ENCODE measurements at places on chromosomes 4 and X. TPM values are rescaled to one million over a fixed set of nuclear protein-coding genes. Genes with fewer than 3 reads are reported as not detected.

The DNAAF6 gene
- polyA plus RNA-seq: not detected

The GPR143 gene
- polyA plus RNA-seq: 0.70 TPM

The FIP1L1 gene
- 49.4 TPM for polyA plus RNA-seq

The CTAG1B gene
- polyA plus RNA-seq: not detected

The ABLIM2 gene
- polyA plus RNA-seq: 4.2 TPM

The IQCM gene
- polyA plus RNA-seq: not detected

The CYTL1 gene
- 7.0 TPM for polyA plus RNA-seq

The SCRG1 gene
- polyA plus RNA-seq: 2.5 TPM

The TEX13C gene
- 0.03 TPM for polyA plus RNA-seq

The RNF212 gene
- 2.9 TPM for polyA plus RNA-seq

DNA sequence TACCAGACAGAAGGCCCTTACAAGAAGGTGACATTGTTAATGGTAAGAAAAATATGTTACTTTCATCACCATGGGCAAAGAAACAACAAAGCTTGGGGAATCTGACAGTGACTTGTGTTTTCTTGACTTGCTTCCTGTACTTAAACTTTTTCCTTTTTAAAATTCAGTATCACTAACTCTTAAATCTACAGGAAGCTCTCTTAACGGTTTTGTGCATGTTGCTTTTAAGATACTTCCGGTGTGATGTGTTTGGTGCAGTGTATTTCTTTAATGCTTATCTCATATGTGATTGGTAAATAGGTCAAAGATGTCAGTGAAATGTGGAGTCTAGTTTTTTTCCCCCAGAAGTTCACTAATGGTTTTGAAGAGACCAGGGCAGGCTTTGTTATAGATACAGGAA lies 45.2 kb downstream of the ADH5 start:
- DNase-seq: no peak

DNA sequence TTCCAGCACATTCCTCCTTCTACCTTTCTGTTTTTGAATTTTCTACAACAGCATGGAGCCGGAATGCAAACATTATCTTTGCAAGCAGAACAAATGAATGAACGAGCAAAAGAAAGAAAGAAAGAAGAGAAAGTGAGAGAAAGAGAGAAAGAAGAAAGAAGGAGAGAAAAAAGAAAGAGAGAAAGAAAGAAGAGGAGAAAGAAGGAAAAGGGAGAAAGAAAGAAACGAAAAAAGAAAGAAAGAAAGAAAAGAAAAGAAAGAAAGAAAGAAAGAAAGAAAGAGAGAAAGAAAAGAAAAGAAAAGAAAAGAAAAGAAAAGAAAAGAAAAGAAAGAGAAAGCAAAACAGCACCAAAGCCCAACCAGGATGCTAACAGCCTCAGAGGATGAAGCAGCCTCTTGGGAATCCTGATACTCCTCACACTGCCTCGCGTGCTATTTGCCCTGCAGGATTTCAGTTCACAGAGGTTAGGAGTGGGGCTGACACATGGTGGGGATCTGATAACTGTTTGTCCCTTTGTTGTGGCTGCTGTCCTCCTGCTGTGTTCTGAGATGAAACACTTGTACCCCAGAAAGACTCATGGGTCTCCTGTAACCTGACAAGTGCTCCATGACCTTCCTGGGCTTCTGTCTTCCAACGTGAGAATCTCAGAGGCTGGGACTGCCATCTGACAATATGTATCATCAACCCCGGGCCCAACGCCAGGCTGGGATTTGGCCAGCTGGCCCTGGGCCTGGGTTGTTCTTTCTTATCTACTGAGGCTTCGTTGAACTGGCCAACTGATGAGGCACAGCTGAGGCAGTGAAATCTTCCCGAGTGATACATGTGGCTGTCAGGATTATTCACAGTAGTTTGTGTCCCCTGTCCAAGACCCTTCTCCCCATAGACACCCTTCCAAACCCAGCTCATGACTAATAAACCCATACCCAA lies 61.0 kb downstream of the SEPSECS start:
- peak; percentile 66 for DNase-seq

GRCh38 chr4:101993842-101994775 lies 203.6 kb downstream of the BANK1 start:
- DNase-seq: peak; percentile 41

- no peak for DNase-seq
Observed at GRCh38 chrX:134718105-134718965, 60.1 kb upstream of the PLAC1 start.

DNA sequence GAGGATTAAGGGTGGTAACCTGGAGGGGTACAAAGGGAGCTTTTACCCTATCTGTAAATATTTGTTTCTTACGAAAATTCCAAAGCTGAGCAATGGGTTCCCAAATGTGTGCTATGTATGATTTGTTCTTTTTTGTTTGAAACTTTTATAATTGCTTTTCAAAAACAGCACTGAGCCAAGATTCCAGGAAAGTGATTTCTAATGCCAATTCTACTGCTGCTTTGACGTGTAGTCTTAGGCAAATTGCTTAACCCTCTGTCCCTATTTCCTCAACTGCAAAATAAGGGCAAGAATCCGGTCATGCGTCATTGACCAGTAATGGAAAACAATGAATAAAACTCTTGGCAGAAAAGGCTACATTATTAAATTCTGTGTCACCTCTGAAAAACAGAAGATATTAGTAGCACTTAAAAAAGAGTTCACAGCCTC lies 454.7 kb downstream of the IL15 start:
- DNase-seq: peak; percentile 25

GRCh38 chrX:2774776-2775175 lies 22.9 kb downstream of the XG start:
- DNase-seq: no peak

DNA sequence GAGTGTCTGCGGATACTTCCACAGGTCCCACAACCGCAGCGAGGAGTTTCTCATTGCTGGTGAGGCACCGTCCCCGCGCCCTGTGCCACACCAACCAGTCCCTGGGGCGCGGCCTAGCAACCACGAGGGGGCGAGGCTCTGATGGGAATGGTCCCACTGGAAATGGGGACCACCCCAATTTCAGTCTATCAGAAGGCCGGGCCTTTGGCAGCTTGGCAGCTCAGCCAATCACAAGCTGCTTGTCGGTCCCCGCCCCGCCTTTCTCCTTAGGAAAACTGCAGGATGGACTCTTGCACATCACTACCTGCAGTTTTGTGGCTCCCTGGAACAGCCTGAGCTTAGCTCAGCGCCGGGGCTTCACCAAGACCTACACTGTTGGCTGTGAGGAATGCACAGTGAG lies 3.0 kb downstream of the TIMP1 start:
- no peak for DNase-seq

- no peak for DNase-seq
Observed at GRCh38 chr4:176896211-176896610, 103.5 kb upstream of the VEGFC start.

DNA sequence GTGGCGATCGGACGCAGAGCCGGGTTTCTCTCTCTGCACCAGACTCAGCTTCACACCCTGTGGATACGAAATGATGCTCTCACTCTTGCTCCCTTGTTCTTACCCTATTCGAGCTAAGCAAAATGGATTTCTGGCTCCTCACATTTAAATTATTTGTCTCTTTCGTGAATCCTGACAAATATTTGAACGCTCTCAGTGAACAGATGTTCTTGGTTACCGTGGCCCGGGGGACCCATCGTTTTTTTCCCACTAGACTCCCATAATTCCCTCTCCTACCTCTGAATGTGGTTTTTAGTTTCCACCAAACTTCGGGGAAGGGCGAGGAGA lies 630 bp downstream of the SMARCA5 start:
- DNase-seq: no peak

DNA sequence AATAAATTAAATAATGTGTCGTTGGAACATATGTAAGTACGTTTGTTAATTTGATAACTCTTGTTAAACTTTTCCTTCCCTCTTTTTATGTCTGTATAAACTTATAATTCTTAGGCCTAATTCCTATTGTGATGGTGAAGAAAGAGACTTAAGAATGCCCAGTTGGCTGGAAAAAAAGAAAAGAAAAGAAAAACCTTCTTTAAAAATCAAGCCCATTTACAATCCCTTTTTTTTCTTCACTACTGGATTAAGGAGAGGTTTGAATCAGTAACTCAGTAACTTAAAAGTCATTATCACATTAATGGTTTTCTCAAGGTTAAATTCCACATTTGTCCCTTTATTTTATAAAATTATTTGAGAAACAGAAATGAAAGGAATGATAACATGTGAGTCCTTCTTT lies 253.3 kb upstream of the MAGEB2 start:
- DNase-seq: no peak

GRCh38 chr4:55012363-55013230 lies 112.8 kb downstream of the KDR start:
- no peak for DNase-seq

GRCh38 chr4:24743206-24743605 lies 52.2 kb upstream of the SOD3 start:
- DNase-seq: no peak

DNA sequence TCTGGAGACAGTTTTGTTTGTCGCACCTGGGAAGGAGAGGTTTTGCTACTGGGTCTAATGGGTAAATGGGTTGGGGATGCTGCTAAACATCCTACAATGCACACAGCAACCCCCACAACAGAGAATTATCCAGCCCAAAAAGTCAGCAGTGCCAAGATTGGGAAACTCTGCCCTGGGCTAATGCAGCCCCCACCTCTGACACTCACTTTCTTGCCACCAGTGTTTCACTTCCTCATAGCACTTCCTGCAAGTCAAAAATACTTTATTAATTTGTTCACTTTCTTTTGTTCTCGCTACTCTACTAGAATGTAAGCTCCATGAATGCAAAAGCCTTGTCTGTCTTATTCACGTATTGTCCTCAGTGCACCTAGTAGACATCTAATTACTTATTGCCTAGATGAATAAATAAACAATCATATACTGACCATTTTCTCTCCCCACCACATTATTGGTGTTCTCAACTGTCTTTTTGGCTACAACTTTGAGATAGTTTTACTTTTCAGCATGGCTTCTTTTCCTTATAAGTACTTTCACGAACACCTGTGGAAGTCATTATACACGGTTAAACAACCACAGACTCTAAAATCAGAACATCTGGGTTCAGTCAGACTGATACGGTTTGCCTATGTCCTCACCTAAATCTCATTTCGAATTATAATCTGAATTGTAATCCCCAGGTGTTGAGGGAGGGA lies 82.0 kb upstream of the PITX2 start:
- DNase-seq: no peak

DNA sequence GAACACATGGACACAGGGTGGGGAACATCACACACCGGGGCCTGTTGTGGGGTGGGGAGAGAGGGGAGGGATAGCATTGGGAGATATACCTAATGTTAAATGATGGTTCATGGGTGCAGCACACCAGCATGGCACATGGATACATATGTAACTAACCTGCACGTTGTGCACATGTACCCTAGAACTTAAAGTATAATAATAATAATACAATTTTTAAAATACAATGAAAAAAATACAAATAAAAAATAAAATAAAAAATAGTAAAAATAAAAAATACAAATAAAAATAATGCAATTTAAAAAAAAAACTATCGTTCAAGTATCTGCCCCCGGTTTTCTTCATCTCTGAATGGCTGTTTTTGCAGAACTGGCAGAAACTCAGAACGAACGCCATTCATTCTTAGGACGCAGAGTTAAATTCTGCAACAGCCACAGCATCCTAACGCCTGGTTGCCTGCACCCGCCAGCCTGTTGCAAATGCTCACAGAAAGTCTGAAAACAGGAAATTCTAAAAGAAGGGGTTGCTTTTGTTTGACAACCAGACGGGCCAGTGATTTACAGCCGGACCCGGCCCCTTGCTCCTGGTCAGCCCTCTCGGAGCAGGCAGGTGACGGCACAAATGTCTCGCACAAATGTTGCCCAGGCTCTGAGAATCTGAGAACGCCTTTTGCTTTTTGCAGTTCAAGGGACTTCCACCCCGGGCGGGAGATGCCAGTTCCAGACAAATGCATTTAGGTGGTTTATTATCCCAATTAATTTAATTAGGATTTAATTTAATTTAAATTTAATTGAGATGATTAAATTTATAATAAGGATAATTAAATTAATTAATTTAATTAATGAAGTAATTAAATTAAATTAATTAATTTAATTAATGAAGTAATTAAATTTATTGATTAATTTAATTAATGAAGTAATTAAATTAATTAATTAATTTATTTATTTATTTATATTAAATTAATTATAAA lies 47.8 kb downstream of the CRLF2 start:
- DNase-seq: peak; percentile 54

GRCh38 chrX:153631907-153632594 lies 15.0 kb upstream of the DUSP9 start:
- DNase-seq: no peak

- DNase-seq: no peak
Observed at GRCh38 chr4:121728066-121728465, 31.3 kb upstream of the ANXA5 start.

DNA sequence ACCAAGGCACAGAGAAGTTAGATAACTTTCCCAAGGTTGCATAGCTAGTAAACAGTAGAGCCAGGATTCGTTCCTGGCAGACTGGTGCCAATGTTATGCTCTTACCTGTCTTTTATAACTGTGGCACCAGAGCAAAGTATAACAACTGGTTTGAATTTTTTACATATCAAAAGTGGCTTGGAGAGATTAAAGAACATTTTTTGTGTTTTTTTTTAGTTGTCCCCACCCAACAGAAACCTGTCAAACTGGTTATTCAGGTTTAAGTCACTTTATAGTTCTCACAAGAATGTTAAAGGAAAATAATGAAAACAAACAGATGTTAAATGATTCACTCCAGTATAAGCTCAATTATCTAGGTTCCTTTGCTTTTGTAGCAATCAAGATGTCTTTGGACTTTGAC lies 15.6 kb upstream of the FAM47E start:
- no peak for DNase-seq

- no peak for DNase-seq
Observed at GRCh38 chr4:31575504-31575903, 855.3 kb downstream of the PCDH7 start.

DNA sequence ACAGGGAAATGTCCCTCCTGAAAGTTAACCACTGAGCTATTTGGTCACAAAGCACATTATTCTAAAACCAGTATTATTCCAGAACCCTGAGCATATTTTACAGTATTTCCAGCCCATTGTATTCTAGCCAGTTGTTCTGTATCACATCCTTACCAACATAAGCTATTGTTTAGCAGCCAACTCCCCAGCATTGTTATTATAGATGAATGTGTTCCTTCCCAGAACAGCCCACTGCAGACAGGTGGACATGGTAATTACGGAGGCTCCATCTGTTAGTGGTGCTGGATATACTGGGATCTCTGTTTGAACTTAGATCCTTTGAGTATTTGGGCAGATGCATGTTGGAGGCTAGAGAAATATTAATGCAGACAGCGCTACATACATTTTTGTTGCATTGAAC lies 126.1 kb downstream of the MGST2 start:
- DNase-seq: no peak

GRCh38 chr4:110381784-110382183 lies 94.2 kb upstream of the ENPEP start:
- no peak for DNase-seq

- no peak for DNase-seq
Observed at GRCh38 chrX:15748841-15749240, 10.8 kb downstream of the CA5B start.
